Renal cortical epithelial cell (primary cell): ENCODE measurements at places on chromosomes 16 and 17. TPM values are rescaled to one million over a fixed set of nuclear protein-coding genes. Genes with fewer than 3 reads are reported as not detected.

GRCh38 chr17:57385975-57386374, 129.7 kb downstream of the MSI2 start:
- no peak for DNase-seq

DNA sequence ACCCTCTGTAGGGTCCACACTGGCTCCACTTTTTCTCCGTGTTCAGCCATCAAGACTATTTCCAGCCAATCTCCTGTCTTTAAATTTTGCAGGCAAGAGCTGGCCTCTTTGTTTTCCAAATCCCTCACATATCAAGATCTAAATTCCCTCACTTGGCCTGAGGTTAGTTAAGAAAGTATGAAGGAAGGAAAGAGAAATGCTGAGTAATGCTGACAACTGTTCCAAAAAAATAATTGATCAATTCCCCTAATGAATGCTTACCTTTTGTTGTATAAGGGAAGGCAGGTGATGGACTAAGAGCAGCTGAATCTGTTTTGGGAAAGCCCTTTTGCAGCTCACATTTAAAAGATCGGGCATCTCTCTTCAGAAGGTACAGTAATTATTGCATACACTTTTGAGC, 105.1 kb upstream of the KCNJ16 start:
- DNase-seq = no peak

The VAC14 gene
- total RNA-seq = 11.1 and 30.3 TPM in 2 replicates

The RNF135 gene
- total RNA-seq = 6.4 and 11.9 TPM in 2 replicates

The ADCY9 gene
- 7.1 and 20.2 TPM in 2 replicates for total RNA-seq

DNA sequence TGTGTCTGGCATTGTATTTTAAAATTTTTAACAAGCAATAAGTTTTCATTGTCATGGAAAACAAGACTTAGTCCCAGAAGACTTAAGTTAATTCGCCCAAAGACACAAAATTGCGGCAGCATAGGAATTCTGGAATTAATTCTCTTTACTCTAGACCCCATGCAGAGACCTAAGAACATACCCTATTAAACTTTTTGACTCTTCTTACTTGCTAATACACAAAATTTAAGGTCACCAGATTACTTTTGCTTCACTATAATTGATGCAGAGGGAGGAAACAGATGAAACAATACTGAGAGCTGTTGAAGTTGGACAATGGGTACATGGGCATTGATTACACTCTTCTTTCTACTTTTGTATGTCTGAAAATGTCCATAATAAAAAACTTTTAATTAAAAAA, 12.6 kb downstream of the HELZ start:
- no peak for DNase-seq

GRCh38 chr17:76772842-76773525, 35.1 kb downstream of the MFSD11 start:
- peak; percentile 77 for DNase-seq

DNA sequence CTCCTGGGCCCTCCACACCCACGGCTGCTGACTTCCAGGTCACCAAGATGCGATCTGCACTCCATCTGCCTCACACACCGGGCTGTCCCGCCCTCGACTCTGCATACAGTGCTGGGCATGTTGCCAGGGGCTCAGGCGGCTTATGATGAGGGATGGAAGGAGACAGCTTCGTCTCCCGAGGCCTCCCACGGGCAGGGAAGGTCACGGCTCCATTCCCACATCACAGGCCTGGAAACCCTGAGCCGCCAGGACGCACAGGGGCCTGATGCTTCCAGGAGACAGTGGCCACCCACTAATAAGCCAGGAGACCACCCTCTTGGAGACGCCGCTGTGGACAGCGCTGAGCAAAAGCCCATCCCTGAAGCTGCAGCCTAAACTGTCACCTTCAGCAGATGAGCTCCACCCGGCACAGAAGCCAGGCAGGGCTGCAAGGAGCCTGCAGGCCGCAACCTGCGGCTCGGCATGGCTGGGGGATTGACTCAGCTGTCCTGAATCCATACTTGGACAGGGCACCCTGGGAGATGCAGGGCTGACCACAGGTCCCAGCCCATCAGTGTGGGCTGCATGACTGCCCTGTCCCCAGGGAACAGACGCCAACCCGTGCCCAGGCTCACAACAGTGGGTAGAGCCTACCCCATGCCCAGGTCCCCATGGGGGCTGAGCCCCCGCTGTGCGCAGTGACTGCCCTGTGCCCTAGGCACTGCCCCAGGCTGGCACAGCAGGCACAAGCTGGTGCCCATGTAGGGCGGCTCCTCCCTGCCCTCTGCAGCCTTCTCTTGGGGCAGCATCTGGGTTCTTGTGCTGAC, 34.4 kb downstream of the SLC7A5 start:
- no peak for DNase-seq

DNA sequence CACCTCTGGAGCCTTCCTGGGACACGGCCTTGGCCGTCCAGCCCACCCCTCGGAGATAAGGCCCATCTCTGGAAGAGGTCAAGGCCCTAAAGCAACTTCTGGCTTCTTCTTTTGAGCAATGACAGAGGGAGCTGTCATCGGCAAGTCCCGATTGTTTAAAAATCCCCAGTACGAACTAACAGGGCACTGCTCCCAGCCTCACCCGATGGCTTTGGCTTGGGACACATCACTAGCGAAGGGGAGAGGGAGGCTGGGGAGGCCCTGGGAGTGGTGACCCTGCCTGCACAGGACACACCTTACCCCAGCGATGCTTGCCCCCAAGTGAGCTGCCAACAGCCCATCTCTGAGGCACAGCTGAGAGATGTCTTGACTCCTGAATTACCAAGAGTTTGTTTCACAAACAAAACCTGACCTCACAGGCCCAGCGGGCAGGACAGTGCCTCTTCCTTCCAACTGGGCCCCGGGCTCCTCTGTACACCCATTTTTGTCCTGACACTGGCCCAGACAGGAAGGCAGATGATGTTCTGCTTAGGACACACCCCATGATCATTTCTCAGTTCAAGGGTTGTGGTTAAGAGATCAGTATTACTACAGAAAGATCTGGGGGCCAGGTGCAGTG, 4.8 kb downstream of the SYNGR2 start:
- DNase-seq = no peak

DNA sequence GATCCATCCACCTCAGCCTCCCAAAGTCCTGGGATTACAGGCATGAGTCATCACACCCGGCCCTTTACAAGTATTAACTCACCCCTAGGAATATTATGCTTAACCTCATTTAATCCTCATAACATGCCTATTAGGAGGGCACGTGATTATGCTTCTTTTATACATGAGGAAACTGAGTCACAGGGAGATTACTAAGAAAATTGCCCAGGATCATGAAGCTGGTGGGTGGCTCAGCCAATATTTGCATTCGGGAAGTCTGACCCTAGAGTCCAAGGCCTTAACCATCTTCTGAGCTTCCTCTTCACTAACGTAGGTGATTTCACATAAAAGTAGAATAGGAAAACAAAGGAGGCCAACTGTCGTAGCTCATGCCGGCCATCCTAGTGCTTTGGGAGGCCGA, 19.0 kb upstream of the SNN start:
- DNase-seq = no peak

The DHRS7C gene
- total RNA-seq = not detected in 2 replicates
